ENCODE measurements at places on chromosomes 13 and 19.

GRCh38 chr13:49407068-49407467 lies 36.8 kb downstream of the CAB39L start:
- no peak for DNase-seq

GRCh38 chr13:72514146-72514545 lies 213.3 kb downstream of the MZT1 start:
- no peak for DNase-seq

DNA sequence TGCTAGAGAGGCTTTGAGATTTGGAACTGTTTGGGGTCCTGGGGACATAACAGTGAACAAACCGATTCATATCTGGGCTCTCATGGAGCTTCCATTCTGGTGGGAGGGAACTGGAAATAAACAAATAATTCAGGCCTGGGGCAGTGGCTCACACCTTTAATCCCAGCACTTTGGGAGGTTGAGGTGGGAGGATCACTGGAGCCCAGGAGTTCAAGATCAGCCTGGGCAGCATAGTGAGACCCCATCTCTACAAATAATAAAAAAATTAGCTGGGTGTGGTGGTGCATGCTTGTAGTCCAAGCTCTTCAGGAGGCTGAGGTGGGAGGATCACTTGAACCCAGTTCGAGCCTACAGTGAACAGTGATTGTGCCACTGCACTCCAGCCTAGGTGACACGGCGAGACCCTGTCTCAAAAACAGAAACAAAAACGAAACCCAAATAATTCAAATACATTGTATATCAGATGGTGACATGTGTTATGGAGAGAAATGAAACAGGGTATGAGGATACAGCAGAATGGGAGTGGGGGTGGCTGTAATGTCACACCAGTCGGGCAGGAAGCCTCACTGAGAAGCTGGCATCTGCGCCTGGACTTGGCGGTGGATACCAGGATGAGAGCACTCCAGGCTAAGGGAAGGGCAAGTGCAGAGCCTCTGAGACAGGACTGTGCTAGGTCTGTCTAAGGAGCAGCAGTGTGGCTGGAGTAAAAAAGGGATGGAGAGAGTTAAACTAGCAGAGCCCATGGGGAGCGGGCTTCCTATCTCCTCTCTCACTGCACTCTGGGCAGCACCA lies 131.1 kb upstream of the ZNF536 start:
- DNase-seq = no peak

GRCh38 chr19:1122972-1123363 lies 19.2 kb downstream of the GPX4 start:
- peak; percentile 89 for DNase-seq

GRCh38 chr19:1284293-1284978 lies 1.2 kb upstream of the EFNA2 start:
- no peak for DNase-seq

DNA sequence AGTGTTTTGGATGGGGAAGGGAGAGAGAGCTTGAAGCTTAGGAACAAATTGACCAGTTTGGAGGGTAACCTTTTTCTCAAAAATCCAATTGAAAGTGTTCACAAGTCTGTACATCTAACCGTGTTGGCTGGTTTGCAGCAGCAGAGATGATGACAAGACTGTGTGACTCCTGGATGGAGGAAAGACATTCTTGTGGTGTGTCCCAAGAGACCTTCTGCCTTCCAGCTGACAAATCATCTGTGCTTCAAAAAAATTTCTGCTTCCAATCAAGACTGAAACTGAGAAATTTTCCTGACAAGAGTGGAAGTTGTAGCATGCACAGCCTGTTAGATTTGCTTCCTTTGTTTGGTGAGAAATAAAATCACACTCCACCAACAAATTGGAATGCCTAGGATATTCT lies 56.2 kb downstream of the LACC1 start:
- DNase-seq = no peak

DNA sequence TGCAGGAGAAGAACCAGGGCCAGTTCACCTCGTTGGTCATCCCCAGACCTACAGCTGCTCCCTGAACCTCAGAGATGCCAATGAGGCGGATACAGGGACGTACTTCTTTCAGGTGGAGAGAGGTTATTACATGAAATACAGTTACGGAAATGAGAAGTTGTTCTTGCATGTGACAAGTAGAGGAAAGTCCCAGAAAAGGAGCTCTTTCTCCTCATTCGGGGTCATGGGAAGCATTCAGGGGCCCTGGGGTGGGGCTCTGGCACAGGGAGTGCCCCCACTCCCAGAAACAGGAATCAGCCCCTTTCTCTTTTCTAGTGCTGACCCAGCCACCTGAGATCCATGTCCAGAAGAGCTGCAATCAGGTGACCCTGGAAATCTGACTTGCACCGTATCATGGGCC lies 4.5 kb upstream of the SIGLEC9 start:
- DNase-seq = no peak

DNA sequence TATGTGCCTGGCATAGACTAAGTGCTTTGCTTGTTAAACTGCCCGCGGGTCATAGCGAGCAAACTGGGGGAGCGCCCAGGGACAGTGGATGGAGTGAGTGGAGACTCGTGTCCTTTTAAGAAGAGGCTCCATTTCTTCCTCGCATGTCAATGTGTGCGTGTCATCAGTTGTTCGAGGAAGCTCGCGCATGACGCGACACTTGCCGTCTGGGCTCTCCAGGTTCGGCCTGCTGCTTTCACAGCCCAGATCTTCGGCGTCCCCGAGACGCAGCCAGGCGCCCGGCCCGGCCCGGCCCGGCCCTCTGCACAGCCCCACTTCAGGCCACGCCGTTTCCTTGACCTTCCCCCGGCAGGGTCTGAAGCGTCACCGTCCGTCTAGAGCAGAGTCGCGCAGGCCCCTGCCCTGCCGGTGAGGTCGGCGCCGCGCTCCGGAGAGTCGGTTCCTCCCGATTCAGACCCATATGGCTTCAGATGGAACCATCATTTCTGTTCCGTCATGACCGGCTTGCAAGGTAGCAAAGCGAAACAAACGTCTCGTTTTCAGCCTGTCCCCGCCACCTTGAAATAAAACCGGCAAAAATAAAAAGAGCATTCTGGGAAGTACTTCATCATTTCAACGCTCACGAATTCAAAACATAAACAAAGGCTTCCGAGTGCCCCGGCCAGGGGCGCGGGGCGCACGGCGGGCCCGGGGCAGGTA lies 599 bp upstream of the ARHGEF7 start:
- DNase-seq = no peak

DNA sequence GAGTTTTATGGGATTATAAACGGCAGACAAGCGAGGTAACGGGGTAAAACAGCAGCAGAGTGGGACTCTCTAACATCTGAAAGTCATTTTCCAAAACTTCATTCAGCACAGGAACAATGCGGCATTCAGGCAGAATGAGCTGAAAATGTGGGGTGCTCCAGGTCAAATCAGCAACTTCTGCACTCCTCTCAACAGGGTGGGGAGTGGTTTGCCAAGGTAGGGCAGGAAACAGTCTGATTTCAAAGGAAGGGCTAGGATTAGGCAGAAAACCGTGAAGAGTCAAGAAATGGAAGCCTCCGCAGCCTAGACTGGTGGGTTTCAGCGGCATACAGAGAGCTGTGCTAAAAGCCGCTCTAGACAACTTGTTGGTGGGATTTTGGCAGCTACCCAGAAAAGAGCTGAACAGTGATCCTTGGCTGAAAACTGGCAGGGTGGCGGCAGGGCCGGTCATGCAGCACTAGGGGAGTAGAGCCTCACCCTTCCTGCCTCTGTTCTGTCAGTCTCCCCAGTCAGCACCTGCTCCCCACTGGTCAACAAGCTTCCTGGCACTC lies 154.2 kb upstream of the KLF12 start:
- no peak for DNase-seq

DNA sequence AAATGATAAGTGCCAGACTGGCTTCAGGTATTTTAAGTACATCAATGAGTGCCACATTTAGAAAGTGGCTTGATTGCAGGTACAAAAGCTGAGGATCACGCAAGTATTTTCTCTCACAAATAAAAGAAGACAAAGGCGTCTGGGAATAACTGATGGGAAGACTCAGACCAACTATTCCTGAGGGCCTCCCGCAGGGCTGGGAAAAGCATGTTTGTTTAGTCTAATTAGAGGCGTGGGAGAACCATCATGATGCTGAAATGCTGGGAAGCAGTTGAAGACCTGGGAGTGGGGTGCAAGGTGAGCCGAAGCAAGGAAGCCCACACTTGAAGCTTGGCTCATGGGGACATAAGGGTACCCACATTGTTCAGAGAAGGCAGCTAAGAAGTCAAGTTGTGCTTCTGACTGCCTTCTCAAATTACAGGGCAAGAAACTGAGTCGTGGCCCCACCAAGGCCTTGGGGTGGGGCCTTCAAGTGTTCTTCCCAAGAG lies 536.0 kb downstream of the MYO16 start:
- no peak for DNase-seq

DNA sequence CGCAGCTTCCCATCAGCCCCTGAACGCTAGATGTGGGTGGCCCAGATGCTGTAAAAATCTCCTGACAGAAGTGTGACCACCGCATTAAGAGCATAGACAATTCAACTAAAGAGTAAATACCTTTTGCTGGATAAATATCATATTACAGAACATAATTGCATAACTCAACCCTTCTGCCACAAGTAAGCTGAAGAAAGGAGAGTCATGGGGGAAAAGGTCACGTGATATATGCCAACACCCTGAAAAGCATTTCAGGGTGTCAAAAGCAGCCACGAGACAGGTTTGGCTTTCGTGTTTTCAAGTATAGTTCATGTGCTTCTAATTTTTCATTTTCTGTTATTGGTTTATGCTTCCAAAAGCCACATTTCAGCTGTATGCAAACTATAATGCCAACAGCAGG lies 71.3 kb downstream of the LHFPL6 start:
- no peak for DNase-seq
